Stimulated activated CD4-positive, alpha-beta T cell treated with anti-CD3 and anti-CD28 coated beads, Interleukin-15, amount 100 ng/mL, for 1 hour (primary cell): ENCODE measurements at places on chromosomes 7 and 10.
A peak's percentile ranks its signal among the peaks of the same experiment; 100 is the strongest.

- no peak for DNase-seq
These were observed 308.1 kb downstream of the WDR37 start for GRCh38 chr10:1364151-1364910.

GRCh38 chr10:16909271-16909767, 92.1 kb upstream of the RSU1 start:
- no peak for DNase-seq

- DNase-seq = no peak
These were observed 417.2 kb downstream of the PLXDC2 start for GRCh38 chr10:20233423-20233822.

DNA sequence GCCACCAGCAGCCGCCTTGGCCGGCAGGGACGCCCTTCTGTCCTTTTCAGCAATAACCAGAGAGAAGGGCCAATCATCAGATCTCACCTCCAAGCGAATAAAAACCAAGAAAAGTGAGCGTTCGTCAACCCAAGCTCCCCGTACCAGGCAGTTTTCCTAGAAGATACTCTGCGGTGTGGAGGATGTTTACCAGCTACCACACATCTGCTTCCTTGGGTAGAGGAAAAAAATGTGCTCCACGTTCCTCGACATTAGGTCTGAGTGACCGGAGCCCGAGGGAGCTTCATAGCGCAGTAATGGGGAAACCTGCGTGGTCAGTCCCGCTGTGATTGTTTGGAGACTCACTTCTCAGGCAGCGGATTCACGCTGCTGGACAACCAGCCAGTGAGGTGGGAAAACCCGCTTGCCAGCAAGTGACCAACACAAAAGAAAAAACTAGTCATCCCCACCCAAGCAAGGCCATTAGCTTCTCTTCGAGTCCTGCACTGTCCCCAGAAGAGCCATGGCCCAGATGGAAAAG, 73.0 kb downstream of the ZRANB1 start:
- no peak for DNase-seq

GRCh38 chr7:17289074-17289645, 9.3 kb upstream of the AHR start:
- no peak for DNase-seq

DNA sequence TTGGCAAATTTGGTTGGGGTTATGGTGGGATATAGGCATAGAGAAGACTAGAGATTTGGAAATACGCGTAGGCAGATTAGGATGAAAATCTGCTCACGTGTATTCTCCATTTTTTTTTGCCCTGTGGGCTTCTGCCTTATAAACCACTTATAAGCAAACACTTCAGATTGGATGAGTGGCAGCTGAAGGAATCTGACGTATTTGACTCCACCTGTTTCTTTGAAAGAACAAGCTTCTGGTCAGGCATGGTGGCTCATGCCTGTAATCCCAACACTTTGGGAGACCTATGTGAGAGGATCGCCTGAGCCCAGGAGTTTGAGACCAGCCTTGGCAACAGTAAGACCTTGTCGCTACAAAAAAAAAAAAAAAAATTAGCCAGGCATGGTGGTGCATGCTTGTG, 5.1 kb downstream of the STK31 start:
- no peak for DNase-seq

DNA sequence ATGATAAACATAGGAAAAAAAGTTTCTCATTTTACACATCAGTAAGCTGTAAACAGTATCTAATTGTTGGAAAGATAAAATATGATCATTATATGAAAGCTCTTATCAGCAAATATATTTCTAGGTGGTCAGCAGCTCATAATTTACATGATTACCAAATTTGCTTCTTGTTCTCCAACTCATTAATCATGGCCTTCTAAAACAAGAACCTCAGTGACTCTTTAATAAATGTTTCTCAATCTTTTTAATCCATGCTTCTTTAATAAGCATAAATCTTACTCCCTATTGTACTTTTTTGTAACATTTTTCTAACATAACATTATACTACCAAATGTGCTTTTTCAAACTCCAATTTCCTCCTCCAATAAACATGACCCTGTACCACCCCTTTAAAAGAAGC, 5.9 kb downstream of the ITGB1 start:
- no peak for DNase-seq

DNA sequence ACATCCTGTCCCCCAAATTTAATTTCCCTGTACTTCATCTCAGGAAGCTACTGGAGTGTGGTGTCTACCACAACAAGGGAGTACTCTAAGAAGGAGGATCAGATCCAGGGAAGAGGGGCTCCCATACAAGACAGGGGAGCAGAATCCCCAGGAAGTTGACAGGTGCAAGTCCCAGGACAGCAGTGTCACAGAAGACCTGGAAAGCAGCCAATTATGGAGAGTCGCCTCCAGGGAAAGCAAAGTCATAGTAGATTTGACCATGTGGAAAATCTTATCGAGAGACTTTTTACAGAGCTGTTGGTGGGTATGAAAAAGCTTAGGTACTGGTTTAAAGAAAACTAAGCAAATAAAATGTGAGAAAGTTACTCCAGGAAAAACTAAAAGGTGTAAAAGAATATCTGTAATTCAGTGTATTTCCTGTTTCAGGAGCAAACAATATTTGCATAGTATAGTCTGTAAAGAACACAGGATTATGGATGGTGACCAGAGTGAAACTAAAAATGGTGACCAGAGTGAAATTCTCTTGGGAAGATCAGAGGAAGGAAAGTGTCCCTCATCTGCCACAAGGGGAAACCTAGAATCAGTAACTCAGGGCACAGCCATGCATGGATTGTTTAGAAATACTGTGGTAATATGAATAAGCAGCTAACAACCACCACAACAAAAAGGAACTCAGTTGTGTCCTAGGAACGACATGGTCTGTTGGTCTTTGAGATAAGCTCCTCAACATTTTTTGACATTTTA, 44.5 kb downstream of the LANCL2 start:
- no peak for DNase-seq

- no peak for DNase-seq
These were observed 303.9 kb downstream of the TNS3 start for GRCh38 chr7:47278043-47278442.

- no peak for DNase-seq
These were observed 1.9 kb downstream of the SCART1 start for GRCh38 chr10:133455611-133456031.

DNA sequence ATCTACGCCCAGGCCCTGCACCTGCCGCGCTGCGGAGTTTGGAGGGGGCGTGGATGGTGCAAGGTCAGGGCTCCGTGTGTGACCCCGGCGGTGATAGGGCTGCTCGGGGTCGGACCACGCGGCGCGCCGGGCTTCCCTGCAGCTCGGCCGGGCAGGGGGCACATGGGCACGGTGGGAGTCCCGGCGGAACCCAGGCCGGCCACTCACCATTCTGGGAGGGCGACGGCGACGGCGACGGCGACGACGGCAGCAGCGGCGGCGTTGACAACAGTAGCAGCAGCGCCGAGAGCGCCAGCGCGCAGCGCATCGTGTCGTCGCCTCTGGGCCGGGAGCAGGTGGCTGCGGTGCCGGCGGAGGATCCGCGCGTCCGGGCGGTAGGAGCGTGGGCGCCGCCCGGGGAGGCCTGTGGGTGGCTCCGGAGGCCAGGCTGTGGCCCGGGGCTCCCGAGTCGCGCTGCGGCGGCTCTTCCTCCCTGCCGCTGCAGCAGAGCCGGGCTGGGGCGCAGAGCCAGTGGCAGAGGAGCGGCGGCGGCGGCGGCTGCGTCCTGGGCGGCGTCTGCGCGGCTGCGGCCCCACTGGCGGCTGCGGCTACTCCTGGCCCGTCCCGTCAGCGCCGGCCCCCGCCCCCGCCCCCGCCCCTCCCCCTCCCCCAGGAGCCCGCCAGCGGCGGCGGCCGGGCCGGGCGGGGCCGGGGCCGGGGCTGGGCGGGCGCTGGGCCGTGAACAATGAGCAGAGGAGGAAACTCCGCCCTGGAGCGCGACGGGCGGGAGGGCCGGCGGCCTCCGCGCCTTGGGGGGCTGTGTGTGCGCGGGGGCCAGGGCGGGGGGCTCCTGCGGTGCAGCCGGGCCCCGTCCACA, at the start of gene PODXL:
Gene PODXL (minus strand): TSS at position 576 of the 856 bp plus-strand sequence. CDS start 269 bp downstream, at position 307.
- DNase-seq = peak; percentile 22

- no peak for DNase-seq
These were observed 74.2 kb downstream of the MALSU1 start for GRCh38 chr7:23373151-23374004.

- no peak for DNase-seq
These were observed 516.5 kb downstream of the AUTS2 start for GRCh38 chr7:70114806-70115205.

DNA sequence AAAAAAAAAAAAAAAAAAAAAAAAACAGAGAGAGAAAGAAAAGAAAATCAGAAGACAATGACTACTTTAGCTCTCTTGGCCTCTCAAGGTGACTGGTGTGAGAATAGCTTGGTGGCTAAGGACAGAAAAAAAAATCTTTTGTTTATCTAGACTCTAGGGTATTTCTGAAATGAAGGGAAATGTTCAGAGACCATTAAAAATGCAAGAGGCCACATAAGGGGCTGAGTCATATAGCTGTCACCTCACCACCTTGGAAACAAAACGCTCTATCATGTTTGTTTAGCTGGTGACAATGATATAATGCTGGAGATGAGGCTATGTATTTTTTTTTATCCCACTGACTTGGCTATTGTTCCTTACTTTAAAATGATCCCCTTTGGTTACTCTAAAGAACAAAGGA, 287.0 kb upstream of the CDC14C start:
- DNase-seq = no peak

DNA sequence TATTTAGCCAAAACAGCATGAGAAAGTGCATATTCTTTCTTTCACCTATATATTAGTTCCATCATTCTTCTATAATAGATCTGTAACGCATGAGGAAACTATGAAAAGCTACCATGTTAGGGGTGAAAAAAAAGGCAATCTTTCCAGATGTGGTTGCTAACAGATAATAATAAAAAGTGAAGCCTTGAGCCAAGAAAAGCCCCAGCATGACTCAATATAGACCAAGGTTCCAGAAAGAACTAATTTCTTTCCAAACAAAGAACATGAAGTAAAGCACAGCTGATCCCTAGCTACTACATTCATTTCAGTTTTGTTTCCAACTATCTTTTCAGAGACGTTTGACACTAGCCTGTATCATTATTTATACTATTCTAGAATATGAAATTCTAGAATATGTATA, 16.4 kb downstream of the ARL4A start:
- DNase-seq = no peak

GRCh38 chr7:158241919-158242318, 345.7 kb downstream of the PTPRN2 start:
- DNase-seq = no peak

- peak; percentile 29 for DNase-seq
These were observed 434 bp downstream of the STAMBPL1 start for GRCh38 chr10:88880282-88881076.

- no peak for DNase-seq
These were observed 20.4 kb downstream of the SSMEM1 start for GRCh38 chr7:130227883-130228575.

DNA sequence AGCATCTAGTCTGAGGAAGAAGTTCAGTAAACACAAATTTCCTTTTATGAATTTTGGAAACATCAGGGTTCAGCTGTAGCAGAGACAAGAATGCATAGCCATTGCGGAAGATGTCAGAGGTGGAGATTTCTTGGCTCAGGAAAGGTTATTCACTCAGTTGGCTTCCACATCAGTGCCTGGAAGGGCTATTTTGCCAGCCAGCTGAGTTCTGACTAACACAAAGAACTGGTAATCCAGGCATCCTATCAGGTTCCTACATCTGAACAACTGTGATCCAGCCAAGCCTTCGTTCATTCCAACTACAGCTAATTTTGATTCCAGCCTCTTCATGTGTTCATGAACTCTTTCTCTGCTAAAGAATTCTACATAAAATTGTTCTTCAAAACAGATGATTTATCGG, 965.6 kb downstream of the XPNPEP1 start:
- no peak for DNase-seq

DNA sequence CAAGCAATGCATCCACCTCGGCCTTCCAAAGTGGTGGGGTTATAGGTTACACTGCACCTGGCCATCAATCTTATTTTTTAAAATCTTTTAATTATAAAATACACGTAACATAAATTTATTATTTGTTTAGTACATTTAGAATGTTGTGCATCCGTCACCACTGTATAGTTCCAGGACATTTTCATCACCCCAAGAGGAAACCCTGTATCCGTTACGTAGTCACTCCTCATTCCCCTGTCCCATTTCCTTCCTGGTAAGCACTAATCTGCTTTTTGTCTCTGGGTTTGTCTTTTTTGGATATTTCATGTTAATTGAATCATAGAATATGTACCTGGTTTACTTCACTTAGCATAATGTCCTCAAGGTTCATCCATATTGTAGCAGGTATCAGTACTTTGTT, 51.2 kb downstream of the MAPK8 start:
- DNase-seq = no peak

DNA sequence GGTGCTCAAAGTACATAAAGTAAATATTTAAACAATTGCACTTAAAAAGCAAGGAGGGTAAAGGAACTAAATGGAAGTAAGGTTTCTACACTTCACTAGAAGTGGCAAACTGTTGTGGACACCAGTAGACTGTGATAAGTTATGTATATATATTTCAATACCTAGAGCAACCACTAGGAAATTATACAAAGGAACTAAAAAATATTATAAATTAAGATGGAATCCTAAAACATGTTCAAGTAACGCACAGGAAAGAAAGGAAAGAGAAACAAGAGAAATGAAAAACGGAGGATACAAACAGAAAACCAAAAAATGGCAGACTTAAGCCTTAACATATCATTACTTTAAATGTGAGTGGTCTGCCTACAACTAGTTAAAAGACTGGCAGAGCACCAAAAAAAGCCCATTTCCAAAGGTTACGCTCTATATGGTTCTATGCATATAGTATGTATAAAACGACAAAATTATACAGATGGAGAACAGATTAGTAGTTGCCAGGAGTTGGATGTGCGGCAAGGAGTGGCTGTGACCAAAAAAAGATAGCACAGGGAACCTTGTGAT, 19.0 kb downstream of the VPS41 start:
- DNase-seq = no peak

- no peak for DNase-seq
These were observed 7.1 kb upstream of the WDR86 start for GRCh38 chr7:151416941-151417315.

DNA sequence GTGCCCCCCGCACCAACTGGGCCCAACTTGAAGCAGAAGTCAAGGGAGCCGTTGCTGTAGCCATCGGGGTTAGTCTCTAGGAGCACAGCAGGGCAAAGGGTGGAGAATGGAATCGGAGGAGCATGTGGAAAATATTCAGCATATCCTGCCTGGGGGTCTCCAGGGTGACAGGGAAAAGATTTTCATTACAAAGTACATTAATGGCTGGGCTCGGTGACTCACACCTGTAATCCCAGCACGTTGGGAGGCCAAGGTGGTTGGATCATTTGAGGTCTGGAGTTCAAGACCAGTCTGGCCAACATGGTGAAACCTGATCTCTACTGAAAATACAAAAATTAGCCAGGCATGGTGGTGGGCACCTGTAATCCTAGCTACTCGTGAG, 53.8 kb upstream of the ABLIM1 start:
- DNase-seq = no peak

- DNase-seq = no peak
These were observed 305.6 kb upstream of the PITRM1 start for GRCh38 chr10:3478153-3478552.

DNA sequence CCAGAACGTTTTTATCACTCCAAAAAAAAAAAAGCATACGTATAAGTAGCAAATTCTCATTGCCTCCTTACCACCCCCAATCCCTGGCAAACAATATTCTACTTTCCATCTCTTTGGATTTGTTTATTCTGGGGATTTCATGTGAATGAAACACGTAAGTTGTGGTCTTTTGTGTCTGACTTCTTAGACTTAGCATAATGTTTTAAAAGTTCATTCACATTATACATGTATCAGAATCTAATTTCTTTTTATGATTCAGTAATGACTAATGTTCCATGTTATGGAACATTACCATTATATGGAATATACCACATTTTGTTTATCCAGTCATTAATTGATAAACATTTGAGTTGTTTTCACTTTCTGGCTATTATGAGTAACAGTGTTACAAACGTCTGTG, 12.5 kb upstream of the KLHL7 start:
- no peak for DNase-seq
